ENCODE measurements at places on chromosomes 16 and 17.

DNA sequence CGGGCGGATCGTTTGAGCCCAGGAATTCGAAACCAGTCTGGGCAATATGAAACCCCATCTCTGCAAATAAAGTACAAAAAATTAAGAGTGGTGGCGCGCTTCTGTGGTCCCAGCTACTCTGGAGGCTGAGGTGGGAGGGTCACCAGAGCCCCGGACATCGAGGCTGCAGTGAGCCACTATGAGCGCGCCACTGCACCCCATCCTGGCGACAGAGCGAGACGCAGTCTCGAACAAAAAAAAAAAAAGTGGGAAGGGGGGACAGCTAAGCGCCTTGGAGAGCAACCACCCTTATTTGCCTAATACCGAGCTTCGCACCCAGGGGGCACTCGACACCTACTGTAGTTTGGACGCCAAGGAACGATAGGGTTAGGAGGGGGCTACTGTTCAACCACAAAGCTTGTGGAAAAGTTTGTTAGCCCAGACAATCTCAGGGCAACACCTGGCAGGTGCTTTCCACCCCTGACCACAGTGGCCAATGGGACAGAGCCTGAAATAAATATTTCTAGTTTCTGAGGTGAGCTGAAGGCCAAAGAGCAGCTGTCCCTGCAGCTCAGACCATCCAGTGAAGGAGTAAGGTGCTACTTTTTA, 847 bp upstream of the PSMC3IP start:
- DNase-seq: peak; percentile 71

DNA sequence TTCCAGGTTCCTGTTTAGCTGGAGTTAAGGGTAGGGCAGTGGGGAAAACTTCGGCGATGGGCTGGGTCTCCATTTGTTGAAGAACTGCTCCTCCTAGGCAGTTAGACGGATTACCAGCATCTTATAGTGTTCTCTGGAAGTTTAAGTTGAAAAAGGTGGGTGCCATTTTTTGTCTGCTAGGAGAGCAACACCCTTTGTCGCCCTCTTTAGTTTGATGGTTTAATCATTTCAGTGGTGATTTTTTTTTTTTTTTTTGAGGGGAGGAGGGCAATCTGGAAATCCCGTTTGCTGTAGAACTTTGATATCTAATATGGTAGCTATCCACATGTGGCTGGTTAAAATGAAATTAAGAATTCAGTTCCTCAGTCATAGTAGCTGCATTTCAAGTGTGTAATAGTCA, 4.1 kb downstream of the UBFD1 start:
- DNase-seq: no peak

GRCh38 chr16:4266372-4266771, 6.5 kb downstream of the TFAP4 start:
- no peak for DNase-seq

DNA sequence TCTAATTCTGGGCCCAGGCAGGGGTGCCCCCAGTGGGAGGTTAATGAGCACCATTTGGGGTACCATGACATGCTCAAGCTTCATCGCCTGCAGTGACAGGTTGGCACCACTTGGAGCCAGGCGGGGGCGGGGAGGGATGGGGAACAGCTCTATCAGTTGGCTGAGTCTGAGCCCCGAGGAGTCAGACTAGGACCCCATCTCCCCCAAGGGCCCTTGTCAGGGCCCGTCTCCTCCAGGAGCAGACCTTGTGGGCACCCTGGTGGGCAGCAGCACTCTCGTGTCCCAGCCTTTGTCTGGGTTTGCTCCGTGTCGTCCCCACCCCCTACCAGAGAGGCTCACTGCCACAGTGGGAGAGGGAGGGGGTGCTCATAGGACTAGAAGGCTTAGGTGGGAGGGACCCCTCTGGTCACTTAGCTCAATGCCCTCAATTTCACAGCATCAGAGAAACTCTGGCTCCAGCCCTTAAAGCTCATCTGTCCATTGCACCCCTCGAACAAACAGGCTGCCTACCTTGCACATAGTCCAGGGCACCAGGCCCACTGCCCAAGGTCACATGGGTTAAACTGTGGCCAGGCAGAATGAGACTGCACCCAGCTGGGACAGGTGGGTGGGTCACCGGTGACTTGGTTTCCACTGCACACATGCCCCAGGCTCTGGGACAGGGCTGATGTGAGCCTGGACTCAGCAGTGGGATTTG, 4.1 kb downstream of the PPP1R9B start:
- DNase-seq: no peak

- DNase-seq: peak; percentile 29
These were observed 13.0 kb upstream of the SPNS3 start for GRCh38 chr17:4420692-4421131.

DNA sequence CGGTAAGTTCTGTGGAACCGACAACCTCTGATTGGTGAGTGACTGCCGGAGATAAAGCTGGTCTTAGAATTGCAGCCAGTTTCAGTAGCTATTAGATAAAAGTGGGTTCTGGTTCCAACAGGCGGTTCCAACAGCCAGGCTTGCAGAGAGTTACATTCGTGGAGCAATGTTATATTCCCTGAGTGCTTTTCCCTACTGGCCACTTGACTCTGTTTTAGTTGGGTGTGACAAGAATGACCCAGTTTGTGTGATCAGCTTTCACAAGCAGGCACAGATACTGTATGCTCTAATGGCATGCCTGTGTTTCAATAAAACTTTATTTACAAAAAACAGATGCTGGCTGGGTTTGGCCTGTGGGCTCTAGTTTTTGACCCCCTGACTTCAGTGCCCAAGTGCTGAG, 196.6 kb downstream of the SNX29 start:
- no peak for DNase-seq

- no peak for DNase-seq
These were observed 412.8 kb downstream of the KIF2B start for GRCh38 chr17:54235571-54235970.

GRCh38 chr16:50910736-50911100, 168.8 kb downstream of the CYLD start:
- no peak for DNase-seq

DNA sequence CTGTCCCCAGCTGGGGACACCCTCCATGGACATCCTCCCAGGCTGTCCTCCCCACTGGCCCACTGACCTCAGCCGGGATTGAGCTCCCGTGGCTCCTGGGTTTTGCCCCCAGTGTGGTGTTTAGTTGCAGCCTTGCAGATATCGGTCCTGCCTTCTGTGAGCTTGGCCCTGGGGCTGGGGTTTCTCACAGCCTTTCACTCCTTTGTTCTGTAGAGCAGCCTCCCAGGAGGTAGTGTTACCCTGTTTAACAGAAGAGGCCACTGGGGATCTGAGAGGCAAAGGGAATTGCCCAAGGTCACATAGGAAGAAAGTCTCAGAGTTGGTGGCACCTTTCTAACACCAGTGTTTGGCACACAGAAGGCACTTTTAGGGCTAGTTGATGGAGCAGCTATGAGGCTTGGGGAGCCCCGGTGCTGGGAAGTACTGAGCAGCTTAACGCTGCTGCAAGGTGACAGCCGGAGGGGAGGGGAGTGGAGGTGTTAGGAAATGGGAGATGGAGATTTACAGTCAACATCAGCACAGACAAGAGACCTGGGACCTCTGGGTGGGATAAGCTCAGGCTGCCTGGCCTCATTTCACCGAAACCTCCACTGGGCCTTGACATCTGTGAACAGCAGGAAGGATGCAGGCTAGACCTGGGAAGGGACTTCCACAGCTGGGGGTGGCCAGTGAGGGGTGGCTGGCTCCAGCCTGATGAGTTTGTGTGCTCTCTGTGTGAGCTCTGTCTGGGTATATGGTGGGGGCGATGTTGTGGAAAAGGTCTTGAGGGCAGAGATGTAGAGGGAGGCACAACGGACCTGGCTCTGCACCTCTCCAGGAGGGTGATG, 26.1 kb downstream of the CACNA1G start:
- DNase-seq: no peak

DNA sequence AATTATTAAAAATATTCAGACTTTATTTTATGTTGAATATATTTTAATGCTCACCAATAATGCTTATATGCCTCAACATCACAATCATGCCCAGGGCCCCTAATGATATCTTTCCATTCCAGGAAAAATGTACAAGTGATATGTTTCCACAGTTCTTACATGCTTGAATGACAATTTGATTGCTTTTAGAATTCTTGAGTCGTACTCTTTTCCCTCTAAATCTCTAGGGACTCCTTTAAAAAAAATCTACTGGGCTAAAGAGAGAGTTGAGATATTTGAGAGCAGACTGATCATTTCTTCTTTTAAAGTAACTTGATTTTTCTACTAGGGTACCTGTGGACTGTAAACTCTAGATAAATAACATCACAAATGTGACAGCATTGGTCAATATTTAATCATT, 18.2 kb upstream of the HLF start:
- DNase-seq: no peak

DNA sequence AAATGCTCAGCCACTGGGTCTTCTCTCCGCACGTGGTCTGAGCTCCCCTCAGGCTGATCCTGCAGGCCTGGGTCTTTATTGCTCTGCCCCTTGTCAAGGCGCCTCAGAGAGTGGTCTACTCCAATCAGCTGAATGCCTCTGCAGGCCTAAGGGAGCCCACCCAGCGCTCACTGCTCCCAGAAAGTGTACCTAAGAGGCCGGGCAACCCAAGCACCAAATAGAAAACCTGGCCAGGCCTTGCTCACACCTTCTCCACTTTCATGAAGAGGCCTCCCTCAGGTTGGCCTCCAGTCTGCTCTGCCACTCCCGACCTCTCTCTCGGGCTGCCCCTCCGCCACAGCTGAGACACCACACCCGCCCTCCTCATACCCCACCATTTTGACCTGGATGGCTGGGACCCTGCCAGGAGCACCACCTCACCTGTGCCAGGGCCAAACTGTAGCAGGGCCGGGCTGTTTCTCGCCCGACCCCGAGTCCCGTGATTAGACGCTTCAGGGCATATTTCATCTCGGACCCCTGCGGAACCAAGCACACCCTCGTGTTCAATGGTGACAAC, 665 bp downstream of the MYBBP1A start:
- DNase-seq: no peak

GRCh38 chr17:16463358-16464302, 28.4 kb downstream of the LRRC75A start:
- no peak for DNase-seq

GRCh38 chr17:74759243-74759801, 10.9 kb downstream of the NHERF1 start:
- DNase-seq: no peak

DNA sequence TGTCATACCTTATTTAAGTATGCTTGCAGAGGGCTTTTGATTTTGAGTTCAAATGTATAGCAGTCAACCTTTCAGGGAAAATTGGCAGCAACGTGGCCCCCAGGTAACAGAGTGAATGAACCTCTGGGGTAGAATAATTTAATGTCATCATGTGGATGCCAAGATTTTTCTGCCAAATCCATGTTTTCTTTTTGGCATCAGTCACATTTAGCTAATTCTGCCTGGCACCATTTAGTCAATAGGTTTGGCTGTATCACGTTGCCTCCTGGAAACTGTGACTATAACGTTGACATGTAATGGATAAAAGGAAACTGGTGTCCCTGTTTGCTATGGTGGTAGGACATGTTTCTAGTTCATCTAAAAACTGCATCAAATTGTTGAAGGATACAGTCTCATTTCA, 115.5 kb downstream of the HS3ST2 start:
- no peak for DNase-seq

- DNase-seq: no peak
These were observed 57.4 kb downstream of the PLCG2 start for GRCh38 chr16:81836279-81837054.

GRCh38 chr17:67152824-67153223, 92.2 kb downstream of the HELZ start:
- no peak for DNase-seq

- DNase-seq: peak; percentile 60
These were observed at the start of gene ECI1 for GRCh38 chr16:2251296-2252111. TSS of gene ECI1 (minus strand) at chr16:2251587. CDS start at chr16:2251566, 21 bp downstream.

DNA sequence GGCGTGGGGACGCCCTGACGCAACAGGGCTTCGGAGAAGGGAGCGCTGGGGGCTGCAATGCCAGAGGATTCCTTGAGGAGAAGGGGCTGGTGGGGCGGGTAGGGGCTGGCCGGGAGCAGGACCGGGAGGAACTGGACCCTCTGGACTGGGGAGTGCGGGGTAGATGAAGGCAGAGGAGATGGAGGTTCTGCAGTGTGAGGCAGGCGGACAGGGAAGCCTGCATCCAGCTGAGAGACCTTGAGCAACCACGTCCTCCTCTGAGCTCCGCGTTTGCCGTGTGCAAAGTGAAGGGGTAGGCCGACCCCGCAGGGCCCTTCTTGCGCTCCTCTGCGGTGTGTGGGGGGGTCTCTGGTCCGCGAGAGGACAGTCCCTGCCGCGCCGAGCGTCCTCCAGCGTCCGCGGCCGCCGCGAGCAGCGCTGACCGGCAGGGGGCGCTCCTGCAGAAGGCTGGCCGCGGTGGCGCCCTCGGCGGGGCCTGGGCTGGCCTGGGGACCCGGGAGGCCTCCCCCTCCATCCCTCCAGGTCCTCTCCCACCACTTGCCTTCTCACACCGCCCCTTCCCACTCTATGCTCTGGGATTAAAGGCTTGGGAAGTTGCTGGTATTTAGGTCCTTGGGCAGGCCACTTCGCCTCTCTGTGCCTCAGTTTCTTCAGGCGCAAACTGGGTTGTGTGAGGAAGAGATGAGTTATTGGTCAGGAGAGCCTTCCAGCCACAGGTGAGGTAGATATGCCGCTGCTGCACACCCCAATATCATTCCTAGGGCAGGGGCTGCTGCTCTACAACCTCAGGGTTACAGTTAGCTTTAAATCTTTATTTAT, 9.6 kb upstream of the WNT9B start:
- DNase-seq: no peak

DNA sequence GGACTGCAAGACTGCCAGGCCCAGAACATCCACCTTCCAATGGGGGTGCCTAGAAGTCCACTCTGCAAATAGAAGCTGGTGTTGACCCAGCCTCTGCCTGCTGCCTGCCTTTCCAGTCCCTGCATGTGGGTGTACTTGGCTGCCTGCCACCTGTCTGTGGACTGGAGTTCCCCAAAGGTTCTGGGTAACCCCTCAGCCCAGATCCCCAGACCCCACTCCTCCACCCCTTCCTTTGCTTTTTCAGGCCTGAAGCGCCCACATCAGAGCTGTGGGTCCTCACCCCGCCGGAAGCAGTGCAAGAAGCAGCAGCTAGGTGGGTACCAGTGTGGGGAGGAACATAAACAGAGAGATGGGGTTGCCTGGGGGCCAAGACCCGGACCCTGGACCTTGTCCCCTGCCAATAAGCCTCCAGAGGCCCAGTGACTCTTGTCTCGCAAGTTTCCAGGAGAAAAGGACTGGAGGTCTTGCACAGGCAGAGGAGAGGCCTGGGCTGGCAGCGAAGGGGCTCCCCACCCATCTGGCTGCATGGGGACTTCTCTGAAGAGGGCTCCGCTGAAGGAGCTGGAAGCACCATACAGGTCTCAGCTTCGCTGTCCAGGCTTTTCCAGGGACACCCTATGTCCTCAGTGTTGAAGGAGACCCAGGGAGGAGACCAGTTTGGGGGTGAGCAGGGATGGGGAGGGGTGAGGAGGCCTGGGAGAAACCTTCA, 34.3 kb downstream of the NLRC5 start:
- peak; percentile 74 for DNase-seq

GRCh38 chr17:2436316-2436905, 35.6 kb upstream of the MNT start:
- no peak for DNase-seq
